Upper lobe of left lung (tissue), 6 donors: ENCODE measurements at places on chromosomes 7 and 10. TPM values are rescaled to one million over a fixed set of nuclear protein-coding genes. Genes with fewer than 3 reads are reported as not detected.

DNA sequence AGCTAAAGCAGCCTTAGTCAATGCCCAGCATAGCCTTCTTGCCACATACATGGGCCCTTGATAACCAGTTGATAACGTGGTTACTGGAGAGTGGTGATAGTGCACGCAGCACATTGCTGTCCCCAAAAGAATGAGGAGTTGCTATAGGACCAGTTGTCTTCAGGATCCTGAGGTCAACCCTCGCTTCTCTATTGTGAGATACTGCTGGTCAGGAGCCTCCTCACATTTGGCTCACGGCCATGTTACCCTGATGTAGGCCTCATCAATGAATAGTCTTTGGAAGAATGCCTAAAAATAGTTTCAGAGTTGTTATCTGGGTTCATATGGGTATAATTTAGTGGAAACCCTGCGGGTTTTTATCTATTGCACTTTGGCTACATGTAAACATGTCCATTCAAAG is 230.7 kb downstream of the VTI1A start:
- H3K27me3 ChIP-seq = no peaks in the 10 kb centered on the region
- H3K4me1 ChIP-seq = no peaks in the 10 kb centered on the region
- H3K36me3 ChIP-seq = no peaks in the 10 kb centered on the region

DNA sequence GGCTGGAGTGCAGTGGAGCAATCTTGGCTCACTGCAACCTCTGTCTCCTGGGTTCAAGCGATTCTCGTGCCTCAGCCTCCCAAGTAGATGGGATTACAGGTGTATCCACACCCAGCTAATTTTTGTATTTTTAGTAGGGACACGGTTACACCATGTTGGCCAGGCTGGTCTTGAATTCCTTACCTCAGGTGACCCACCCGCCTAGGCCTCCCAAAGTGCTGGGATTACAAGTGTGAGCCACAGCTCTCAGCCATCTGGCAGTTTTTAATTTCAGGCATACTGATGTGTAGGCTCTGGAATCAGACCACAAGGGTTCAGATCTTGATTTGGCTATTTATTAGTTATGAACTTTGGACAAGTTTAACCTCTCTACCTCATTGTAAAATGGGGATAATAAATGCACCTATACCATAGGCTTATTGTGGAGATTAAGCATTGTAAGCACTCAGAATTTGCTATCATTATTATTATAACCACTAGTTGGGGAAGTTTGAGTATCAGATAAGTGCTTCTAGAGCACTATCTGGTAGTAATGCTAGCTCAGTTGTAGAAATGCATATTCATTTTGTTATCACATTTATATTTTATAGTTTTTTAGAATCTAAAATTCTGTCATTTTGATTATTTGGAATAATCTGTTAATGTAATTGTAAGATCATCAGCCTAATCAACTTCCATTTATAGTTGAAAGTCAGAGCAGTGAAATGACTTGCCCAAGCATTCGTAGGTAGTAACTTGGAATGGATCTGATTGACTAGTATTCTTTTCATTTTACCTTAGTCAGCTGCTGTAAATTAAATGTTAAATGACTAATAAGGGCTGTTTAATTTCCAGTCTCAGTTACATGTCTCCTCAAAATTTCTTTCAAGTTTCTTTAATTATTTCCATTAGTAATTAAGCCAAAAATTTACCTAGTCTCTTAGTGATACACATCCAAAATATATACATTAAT is 22.5 kb downstream of the KMT2E start:
- H3K4me3 ChIP-seq = no peak overlapping the region
- peaks cover 48% of the 10 kb centered on the region for H3K4me1 ChIP-seq
- no peak overlapping the region for H3K27ac ChIP-seq
- H3K36me3 ChIP-seq = no peaks in the 10 kb centered on the region
- H3K27me3 ChIP-seq = no peaks in the 10 kb centered on the region

GRCh38 chr7:150377196-150377595 is 1.9 kb upstream of the ZNF775 start:
- DNase-seq = no peak
- H3K27me3 ChIP-seq = no peaks in the 10 kb centered on the region
- H3K4me3 ChIP-seq = no peak overlapping the region
- peak overlapping the region; percentile 97 for H3K27ac ChIP-seq

DNA sequence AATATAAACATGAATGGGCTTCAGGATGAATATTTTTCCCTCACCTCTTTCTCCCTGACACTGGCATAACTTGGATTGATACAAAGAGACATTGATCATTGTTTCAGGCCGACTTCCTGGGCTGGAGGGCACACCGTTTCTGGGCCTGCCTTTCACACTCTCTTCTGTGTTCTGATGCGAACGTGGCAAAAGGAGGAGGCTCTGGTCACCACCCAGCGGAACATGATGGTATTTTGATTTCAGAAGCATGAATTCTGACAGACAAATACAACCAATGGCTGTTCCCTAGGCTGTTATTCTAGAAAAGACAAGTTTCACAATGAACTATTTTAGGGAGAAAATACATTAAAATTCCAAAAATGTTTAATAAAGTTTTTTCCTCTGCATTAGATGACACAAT is 534.5 kb upstream of the MKI67 start:
- no peaks in the 10 kb centered on the region for H3K4me1 ChIP-seq
- no peak overlapping the region for H3K27ac ChIP-seq
- no peak overlapping the region for H3K4me3 ChIP-seq
- no peak for DNase-seq
- H3K36me3 ChIP-seq = no peaks in the 10 kb centered on the region

DNA sequence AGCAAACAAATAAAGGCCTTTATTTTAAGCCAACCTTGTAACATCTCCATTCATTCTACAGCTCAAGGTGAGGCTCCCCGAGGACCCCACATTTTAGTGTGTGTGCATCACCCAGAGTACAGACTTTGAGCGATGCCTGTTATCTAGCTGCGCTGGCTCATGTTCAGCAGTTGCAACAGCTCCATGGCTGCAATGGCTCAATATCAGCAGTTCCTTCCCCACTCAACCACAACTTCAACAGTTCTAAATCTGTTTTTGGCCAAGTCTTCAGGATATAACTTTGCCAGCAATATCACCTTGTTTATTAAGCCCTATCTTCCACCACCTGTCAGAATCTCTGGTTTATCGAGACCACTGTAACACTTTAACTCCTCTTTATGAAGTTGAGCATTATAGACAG is 95.8 kb downstream of the WNT2 start:
- no peaks in the 10 kb centered on the region for H3K27me3 ChIP-seq
- no peak overlapping the region for H3K27ac ChIP-seq
- no peak for DNase-seq
- H3K4me3 ChIP-seq = no peak overlapping the region

DNA sequence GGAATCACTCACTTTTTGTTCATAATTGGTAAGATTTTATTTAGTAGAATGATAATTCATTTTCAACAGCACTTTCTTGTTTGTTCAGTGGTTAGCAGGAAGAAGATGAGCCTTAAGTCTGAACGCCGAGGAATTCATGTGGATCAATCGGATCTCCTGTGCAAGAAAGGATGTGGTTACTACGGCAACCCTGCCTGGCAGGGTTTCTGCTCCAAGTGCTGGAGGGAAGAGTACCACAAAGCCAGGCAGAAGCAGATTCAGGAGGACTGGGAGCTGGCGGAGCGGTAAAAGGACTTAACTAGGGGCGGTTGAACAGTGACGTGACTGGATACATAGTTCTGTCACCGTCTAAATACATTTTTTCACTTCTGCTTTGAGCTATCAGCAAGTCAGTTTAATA is 31.3 kb downstream of the RABGEF1 start:
- no peak overlapping the region for H3K27ac ChIP-seq
- peaks cover 32% of the 10 kb centered on the region for H3K36me3 ChIP-seq
- no peaks in the 10 kb centered on the region for H3K27me3 ChIP-seq
- no peak for DNase-seq
- no peak overlapping the region for H3K4me3 ChIP-seq

DNA sequence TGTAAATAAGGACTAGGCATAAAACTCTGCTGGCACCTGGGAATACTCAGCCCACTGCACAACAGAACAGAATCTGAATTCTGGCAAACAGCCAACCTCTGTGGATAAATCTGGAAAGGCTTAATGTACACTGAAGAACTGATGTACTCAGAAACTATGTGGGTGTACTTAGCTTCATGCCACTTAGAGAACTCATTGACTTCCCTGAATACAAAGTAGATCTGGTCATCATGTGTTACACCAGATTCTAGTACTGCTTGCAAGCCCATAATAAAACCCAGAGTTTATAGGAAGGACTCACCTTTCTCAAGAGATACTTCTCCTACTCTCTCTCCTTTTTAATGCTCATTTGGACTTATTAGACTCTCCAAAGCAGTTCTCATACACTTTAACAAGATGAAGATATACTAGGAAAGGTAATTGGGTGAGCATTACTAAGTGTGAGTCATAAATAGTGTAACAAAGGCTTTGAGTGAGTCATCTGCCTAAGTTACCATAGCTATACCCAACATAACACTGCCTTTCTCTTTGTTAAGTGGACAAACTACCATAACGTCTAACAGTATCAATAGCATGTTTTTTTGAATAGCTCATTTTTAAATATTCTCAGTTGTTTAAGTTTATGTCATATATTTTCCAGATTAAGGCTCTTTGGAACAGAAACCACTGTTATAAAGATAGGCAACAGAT is 309.1 kb downstream of the MDFIC start:
- no peak overlapping the region for H3K4me3 ChIP-seq
- peaks cover 7% of the 10 kb centered on the region for H3K4me1 ChIP-seq
- no peaks in the 10 kb centered on the region for H3K27me3 ChIP-seq
- no peak overlapping the region for H3K27ac ChIP-seq

DNA sequence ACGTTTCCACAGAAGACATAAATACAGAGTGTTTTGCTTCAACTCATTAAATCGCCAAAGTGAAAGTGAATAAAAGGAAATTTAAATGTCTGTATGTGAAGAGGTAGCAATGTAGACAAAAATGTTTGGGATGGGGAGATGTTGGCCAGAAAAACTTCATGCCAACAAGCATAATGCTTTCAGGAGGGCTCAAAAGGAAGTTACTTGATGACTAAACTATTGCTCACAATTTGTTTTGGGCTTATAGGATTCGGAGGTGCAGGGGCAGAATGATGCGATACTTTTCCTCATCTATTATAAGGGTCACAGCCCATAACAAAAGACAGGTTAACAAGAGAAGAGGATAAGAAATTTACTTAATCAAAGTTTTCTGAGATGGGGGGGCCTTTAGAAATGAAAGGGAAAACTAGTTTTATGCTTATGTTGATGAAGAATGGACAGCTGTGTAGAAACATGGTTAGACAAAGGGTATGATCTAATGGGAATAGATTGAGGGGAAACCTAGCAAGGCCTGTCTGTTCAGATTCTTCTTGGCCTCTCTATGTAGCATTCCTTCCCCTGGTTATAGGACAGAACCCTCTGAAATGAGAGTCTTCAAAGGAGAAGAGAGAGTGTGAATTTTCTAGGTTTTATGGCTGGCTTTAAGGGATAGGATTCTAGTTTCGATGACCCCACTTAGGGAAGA is 898.6 kb downstream of the LRMDA start:
- H3K27ac ChIP-seq = no peak overlapping the region
- no peaks in the 10 kb centered on the region for H3K36me3 ChIP-seq
- no peak for DNase-seq
- no peak overlapping the region for H3K4me3 ChIP-seq
- no peaks in the 10 kb centered on the region for H3K27me3 ChIP-seq

SERPINE1 gene
- total RNA-seq = 17.7 TPM

TMEM229A gene
- not detected for total RNA-seq

GRCh38 chr7:29370531-29371314 is 176.1 kb downstream of the CHN2 start:
- H3K4me3 ChIP-seq = no peak overlapping the region
- no peak overlapping the region for H3K27ac ChIP-seq
- no peaks in the 10 kb centered on the region for H3K4me1 ChIP-seq
- H3K36me3 ChIP-seq = no peaks in the 10 kb centered on the region

DNA sequence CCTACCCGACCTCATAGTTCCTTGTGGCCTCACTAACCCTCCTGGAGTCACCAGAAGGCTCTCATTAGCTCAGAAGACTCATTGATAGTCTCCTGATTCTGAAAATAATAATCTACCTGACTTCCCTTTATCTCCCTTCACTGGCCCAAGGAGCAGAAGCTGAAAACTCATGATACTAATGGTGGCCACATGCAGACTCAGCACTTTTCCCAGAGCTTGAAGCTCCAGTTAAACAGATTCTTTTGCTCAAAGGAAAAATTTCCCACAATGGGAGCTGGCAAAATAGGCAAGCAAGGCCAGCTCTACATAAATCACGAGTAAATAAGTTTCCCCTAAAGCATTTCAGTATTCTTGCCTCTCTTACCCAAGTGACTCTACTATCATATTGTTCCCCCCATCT is 8.2 kb downstream of the NAPEPLD start:
- H3K36me3 ChIP-seq = no peaks in the 10 kb centered on the region
- H3K4me3 ChIP-seq = no peak overlapping the region
- H3K27ac ChIP-seq = no peak overlapping the region
- H3K4me1 ChIP-seq = no peaks in the 10 kb centered on the region
- no peak for DNase-seq
- H3K27me3 ChIP-seq = no peaks in the 10 kb centered on the region

ABCC2 gene
- total RNA-seq = 5.2 TPM

NOS3 gene
- total RNA-seq = 15.1 TPM

DNA sequence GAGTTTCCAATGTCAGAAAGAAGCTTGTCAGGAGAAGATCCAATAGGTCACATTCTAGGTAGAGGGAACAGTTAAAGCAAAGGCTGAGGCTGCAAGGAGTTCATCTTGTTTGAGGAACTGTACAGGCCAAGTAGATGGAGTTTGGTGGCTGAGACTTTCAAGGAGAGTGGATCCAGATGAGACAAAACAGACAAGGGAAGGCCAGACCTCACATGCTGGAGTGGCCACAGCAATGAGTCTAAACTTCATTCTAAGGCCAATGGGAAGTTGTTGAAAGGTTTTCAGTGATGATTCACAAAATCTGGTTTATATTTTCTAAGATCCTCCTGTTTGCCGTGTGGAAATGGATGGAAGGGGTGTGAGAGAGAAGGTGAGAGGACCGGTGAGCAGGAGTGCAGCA is 40.0 kb downstream of the EPDR1 start:
- H3K36me3 ChIP-seq = no peaks in the 10 kb centered on the region
- no peak overlapping the region for H3K4me3 ChIP-seq
- H3K27ac ChIP-seq = no peak overlapping the region
- no peak for DNase-seq
- H3K4me1 ChIP-seq = no peaks in the 10 kb centered on the region

- no peaks in the 10 kb centered on the region for H3K27me3 ChIP-seq
- H3K4me3 ChIP-seq = no peak overlapping the region
- no peak for DNase-seq
- no peaks in the 10 kb centered on the region for H3K4me1 ChIP-seq
- no peak overlapping the region for H3K27ac ChIP-seq
Observed at GRCh38 chr10:115001506-115002381, 63.7 kb downstream of the TRUB1 start.

GRCh38 chr7:100171087-100171681 is 2.8 kb upstream of the GAL3ST4 start:
- H3K27me3 ChIP-seq = peaks cover 7% of the 10 kb centered on the region
- no peak overlapping the region for H3K27ac ChIP-seq
- DNase-seq = no peak
- no peaks in the 10 kb centered on the region for H3K36me3 ChIP-seq
- peaks cover 33% of the 10 kb centered on the region for H3K4me1 ChIP-seq

ASIC3 gene
- total RNA-seq = 37.7 TPM
